ENCODE measurements at places on chromosomes 13 and 19. TPM values are rescaled to one million over a fixed set of nuclear protein-coding genes. Genes with fewer than 3 reads are reported as not detected.

Gene HSD17B14
- 0.26 TPM for total RNA-seq

Gene KANK3
- 1.2 TPM for total RNA-seq

Gene SLC1A6
- not detected for total RNA-seq

Gene KIR2DL1
- not detected for total RNA-seq

Gene PCDH8
- not detected for total RNA-seq

Gene METTL21C
- not detected for total RNA-seq

Gene HIPK4
- total RNA-seq, result not detected

Gene OVOL3
- not detected for total RNA-seq

Gene ZNF419
- total RNA-seq, result 18.4 TPM

Gene DCT
- total RNA-seq, result 0.07 TPM

Gene ATP8A2
- 0.26 TPM for total RNA-seq

Gene SKA3
- 5.9 TPM for total RNA-seq

Gene PLK5
- total RNA-seq, result 0.22 TPM

Gene TUBA3C
- not detected for total RNA-seq

Gene NBEA
- total RNA-seq, result 4.6 TPM

Gene LGALS7B
- total RNA-seq, result 2.6 TPM

Gene TNPO2
- 89.5 TPM for total RNA-seq

Gene KCNN4
- total RNA-seq, result 34.2 TPM

Gene IL12RB1
- not detected for total RNA-seq

GRCh38 chr19:31214086-31214485 lies 135.2 kb downstream of the TSHZ3 start:
- DNase-seq, result peak; percentile 98

DNA sequence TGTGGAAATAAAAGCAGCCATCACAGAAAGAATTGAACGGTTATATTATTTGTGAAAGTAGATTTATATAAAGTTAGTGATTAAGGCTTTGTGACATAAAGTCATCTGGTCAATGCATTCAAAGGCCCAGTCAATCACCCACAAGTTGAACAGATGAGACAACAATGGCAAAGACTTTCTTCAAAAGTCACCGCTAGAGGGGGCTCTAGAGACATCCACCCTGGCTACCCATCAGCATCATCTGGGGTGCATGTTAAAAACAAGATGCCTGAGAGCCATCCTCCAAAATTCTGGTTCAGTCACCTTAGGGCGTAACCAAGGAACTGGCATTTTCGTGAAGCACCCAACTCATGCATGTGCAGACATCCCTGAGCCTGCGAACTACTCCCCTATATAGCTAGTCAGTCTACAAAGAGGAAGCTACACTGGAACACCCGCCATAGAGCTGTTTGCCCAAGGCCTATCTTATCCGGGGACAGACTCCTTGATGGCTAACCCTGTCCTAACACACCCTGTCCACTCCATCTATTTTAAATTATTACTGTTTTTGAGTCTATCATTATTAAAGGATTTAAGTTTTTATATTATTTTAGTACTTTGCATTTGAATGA lies 970.5 kb downstream of the UQCRFS1 start:
- DNase-seq, result peak; percentile 0

DNA sequence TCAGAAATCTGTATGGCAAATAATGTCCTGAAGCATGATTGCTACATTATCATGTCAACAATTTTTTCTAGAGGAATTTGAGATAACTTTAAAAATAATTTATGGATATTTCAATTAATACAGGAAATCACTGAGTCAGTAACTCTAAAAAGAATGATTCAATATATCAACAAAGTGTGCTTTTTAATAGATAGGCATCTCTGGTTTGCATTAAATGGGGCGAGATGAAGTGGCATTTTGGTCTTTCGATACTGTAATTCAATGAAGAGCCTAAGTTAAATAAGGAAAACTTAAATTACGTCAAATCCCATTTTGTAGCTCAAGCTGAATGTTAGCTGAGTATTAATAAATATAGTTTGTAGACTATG lies 342.8 kb downstream of the DACH1 start:
- DNase-seq, result no peak

- peak; percentile 27 for DNase-seq
These were observed 535.2 kb downstream of the LIG4 start for GRCh38 chr13:107680115-107680514.

- DNase-seq, result no peak
These were observed 801 bp downstream of the QTRT1 start for GRCh38 chr19:10701955-10702525.

- DNase-seq, result no peak
These were observed 14.0 kb upstream of the PSMD8 start for GRCh38 chr19:38360351-38360750.

DNA sequence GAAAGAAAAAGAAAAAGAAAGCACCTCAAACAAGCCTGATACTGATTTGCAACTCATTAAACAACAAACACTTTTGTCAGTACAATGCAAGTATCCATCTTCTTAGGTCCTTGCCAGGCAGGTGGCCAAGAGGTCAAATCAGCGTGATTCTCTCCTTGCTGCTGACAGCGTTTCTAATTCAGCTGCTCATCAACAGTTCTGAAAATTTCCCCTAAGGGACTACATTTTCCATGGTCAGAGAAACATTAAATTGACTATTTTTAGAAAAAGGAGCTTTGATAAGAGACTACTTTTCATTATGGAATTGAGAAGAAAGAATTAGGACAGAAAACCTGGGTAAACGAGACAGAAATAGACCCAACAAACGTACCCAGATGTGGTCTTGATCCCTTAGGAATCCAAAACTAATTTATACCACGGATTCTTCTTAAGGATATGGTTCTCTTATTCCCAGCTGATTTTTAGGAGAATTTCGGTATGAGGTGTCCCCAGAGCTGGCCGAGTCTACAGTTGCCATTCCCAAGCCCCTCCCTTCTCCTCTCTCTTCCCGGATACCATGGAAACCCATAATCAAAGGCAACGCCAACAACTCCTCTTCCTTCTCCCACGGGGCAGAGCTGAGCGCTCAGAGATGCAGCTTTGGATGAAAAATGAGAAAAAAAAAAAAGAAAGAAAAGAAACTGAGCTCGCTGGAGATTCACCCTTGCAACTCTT lies 29.5 kb upstream of the CEBPG start:
- no peak for DNase-seq

DNA sequence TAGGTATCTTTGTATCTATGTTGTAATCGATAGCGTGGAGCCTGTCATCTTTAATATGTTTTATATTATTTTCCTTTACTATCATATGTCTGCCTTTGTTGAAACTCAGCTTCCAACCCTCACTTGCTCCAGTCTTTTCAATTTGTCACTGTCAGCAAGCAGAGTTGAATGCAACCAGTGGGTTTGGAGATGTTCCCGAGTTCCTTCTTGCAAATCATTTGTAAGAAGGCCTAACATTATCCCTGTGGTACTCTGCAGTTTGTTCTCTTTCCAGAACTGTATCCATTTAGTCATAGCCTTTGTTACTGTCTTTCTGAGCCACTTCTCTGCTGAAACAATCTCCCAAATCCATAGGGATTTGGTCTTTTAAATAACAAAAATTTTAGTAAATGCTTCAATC lies 41.8 kb downstream of the RNASEH2B start:
- DNase-seq, result no peak

- DNase-seq, result no peak
These were observed 421.0 kb upstream of the MIR17HG start for GRCh38 chr13:90926459-90926858.

DNA sequence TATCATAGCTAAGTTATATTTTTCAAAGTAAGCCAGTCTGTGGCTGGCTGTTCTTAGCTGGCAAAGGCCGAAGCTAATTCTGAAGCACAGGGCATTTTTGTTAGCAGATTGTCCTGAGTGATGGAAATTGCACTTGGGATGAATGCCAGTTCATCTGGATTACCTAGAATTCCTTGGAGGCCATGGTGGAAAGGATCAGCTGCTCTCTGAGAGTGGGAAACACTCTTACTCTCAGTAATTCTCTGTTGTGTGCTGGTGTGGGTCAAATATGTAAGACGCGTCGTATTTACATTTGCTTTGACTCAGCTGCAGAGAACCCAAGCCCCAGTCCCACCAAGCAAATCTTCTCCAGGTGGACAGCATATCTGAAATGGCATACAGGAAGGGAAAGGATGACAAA lies 60.7 kb upstream of the C1QTNF9B start:
- no peak for DNase-seq

- no peak for DNase-seq
These were observed 22.4 kb downstream of the POU2F2 start for GRCh38 chr19:42109896-42110295.

- no peak for DNase-seq
These were observed 138.0 kb downstream of the ENOX1 start for GRCh38 chr13:43648733-43649132.

DNA sequence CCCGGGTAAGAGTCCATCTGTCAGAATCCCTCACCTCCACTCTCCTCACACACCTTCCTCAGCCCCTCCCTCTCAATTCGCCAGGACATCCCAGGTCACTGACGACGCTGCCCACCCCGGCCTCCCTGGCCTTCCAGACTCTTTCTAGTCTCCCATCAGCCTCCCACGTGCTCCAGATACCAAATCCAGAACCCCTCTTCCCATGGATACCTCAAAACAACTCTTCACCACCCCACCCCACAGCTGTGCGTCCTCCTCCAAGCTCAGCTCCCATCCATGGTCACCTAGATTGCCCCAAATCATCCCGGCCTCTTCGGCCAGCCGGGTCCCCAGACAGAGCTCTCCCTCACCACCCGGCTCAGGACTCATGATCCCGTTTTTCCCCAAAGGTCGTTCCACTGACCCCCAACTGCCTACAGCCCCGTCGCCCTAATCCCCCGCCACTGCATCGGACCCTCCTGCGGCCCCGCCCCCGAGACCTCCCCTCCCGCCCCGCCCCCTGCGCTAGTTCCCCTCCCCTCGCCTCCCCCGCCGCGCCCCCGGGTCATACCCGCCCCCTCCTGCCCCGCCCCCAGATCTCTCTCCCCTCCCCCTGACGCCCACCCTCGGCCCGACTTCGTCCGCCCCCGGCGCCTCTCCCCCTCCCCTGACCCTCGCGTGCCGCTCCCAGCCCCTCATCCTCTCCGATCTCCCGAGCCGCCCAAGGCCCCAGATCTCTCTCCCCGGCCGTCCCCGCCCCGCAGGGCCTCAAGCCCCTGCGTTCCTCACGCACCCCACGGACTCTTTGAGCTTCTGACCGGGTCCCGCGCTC lies 546 bp downstream of the UBXN6 start:
- peak; percentile 43 for DNase-seq

GRCh38 chr13:48055712-48056111 lies 18.2 kb downstream of the NUDT15 start:
- no peak for DNase-seq

- no peak for DNase-seq
These were observed at the start of gene CACNG6 for GRCh38 chr19:53991224-53992113. Gene CACNG6, plus strand, starts transcription at chr19:53991637. Its CDS starts 1,241 bp downstream, at chr19:53992878.

- peak; percentile 92 for DNase-seq
These were observed 60.0 kb upstream of the SERP2 start for GRCh38 chr13:44313674-44314073.

- DNase-seq, result no peak
These were observed 97.9 kb downstream of the GGACT start for GRCh38 chr13:100490692-100491091.

- DNase-seq, result no peak
These were observed 24.3 kb downstream of the DZIP1 start for GRCh38 chr13:95620030-95620824.

- no peak for DNase-seq
These were observed 6.5 kb downstream of the KCNN4 start for GRCh38 chr19:43774103-43774939.

- DNase-seq, result no peak
These were observed 201.3 kb upstream of the SLITRK6 start for GRCh38 chr13:86000546-86000945.

DNA sequence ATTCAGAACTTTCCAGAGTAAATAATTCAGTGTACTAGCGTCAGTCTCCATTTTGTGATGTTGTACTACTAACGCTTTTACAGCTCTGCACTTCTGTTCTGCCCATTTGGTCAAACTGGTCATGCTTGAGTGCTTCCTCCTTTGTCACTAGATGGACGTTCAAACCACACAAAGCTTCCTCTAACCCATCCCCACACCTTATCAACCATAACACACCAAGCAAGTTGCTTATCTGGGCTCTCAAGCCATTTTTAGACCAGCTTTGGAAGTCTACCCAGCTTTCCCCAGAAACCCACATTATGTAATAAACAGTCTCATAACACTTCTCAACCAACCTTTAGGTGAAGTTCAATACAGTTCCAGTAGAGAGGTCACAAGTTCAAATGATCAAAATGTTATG lies 2.3 kb upstream of the ZNF347 start:
- no peak for DNase-seq

DNA sequence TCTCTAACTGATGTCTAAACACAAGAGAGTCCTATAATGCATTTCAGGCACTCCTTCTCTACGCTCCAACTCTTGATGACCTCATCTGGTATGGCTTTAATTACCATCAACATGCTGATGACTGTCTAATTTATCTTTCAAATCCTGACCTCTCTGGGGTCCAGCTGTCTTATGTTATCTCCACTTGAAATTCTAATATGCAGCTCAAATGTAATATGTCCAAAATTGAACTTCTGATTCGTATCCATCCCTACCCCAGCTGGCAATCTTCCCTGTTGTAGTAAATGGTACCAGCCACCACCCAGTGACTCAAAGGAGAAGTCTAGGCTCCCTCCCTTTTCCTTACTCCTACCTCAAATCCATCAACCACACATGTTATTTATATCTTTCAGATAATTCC lies 288.0 kb upstream of the SLC10A2 start:
- DNase-seq, result no peak

GRCh38 chr13:37618554-37618953 lies 20.0 kb upstream of the POSTN start:
- DNase-seq, result peak; percentile 30

- DNase-seq, result no peak
These were observed 462.9 kb downstream of the ITGBL1 start for GRCh38 chr13:101915331-101915730.

DNA sequence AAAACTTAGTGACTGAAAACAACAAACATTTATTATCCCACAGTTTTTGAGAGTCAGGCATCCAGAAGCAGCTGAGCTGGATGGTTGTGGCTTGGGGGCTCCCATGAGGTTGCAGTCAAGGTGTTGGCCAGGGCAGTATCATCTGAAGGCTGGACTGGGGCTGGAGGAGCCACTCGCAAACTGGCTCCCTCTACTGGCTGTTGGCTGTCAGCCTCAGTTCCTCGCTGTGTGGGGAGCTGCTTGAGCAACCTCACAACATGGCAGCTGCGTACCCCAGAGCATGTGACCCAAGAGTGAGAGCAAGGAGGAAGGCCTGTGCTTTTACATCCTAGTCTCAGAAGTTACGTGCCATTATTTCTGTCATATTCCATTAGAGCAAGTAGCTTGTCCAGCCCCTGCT lies 9.7 kb downstream of the YJU2 start:
- no peak for DNase-seq

- no peak for DNase-seq
These were observed 5.4 kb upstream of the MBD3L3 start for GRCh38 chr19:7063764-7064418.

- DNase-seq, result no peak
These were observed 121.1 kb downstream of the FLT1 start for GRCh38 chr13:28373810-28374209.

GRCh38 chr19:57800696-57801095 lies 14.0 kb downstream of the ZNF552 start:
- no peak for DNase-seq

GRCh38 chr13:114164681-114165429 lies 14.2 kb upstream of the CFAP97D2 start:
- no peak for DNase-seq
